Stimulated activated CD4-positive, alpha-beta T cell treated with anti-CD3 and anti-CD28 coated beads, Interleukin-4, amount 100 ng/mL, for 48 hours (primary cell): ENCODE measurements at places on chromosomes 2 and 18.

DNA sequence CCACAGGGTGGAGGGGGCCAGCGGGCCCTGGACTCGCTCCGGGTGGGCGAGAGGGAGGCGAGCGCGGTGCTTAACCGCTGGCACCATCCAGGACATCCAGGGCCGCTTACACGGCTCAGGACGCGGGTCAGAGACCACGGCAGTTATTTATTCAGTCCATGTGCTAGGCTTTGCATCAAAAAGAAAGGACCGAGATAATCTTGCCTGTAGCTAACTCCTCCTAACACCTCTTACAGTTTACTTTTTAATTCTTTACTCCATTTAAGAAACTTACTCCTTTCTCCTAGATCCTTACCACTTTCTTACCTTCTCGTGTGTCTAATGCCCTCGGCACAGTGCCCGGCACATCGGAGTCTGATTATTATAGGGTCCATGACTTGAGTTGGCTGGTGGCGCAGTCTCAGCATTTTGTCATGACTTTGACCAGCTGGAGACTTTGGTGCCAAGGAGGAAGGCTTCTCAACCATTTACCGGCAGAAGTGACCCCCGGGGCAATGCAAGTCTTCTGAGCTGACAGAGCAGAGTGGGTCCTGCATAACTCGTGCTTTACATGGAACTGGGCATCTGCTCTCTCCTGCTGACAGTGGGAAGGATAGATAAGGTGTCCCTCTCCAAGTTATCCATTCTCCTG is 503 bp downstream of the ANXA4 start:
- no peak for DNase-seq

- DNase-seq, result no peak
Observed at GRCh38 chr2:113118263-113118657, 9.1 kb upstream of the IL1RN start.

GRCh38 chr18:79438898-79439627 is 43.3 kb downstream of the NFATC1 start:
- peak; percentile 13 for DNase-seq

- no peak for DNase-seq
Observed at GRCh38 chr18:67615876-67616275, 99.4 kb upstream of the DSEL start.

DNA sequence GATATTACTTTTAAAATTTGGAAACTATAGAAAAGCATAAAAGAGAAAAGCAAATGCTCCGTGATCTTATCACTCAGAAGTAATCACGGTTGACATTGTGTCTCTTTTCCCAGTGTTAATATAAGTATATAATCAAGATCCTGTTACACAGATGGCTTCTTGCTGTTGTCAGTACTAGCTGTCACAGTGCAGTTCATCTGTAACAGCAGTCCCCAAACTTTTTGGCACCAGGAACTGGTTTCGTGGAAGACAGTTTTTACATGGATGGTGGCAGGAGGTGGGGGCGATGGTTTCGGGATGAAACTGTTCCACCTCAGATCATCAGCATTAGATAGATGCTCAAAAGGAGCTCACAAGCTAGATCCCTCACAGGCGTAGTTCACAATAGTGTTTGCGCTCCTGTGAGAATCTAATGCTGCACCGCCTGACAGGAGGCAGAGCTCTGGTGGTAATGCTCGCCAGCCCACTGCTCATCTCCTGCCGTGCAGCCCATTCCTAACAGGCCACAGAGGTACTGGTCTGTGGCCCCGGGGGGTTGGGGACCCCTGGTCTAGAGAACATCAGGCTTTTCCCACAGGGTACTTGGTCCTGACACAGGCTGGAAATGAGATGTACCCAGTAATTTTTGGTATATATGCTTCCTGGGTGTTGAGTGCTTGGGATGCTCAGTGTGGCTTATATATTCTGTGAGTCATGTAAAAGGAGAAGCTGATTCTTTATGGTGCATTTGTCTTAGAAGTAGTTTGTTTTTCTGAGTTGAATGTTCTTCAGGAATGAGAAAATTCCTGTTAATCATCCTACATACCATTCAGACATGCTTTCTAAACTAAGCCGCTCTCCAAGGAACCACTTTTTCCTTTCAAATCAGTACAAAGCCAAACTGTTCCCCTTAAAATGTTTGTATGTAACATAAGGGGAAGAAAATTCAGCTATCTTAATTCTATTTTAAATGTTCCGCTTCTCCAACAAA is 121.8 kb downstream of the NCK2 start:
- DNase-seq, result no peak

GRCh38 chr2:26556309-26557243 is 78.7 kb upstream of the OTOF start:
- no peak for DNase-seq

- DNase-seq, result no peak
Observed at GRCh38 chr2:222264791-222265320, 33.9 kb downstream of the PAX3 start.

- DNase-seq, result no peak
Observed at GRCh38 chr2:234468503-234468902, 28.4 kb downstream of the ARL4C start.

DNA sequence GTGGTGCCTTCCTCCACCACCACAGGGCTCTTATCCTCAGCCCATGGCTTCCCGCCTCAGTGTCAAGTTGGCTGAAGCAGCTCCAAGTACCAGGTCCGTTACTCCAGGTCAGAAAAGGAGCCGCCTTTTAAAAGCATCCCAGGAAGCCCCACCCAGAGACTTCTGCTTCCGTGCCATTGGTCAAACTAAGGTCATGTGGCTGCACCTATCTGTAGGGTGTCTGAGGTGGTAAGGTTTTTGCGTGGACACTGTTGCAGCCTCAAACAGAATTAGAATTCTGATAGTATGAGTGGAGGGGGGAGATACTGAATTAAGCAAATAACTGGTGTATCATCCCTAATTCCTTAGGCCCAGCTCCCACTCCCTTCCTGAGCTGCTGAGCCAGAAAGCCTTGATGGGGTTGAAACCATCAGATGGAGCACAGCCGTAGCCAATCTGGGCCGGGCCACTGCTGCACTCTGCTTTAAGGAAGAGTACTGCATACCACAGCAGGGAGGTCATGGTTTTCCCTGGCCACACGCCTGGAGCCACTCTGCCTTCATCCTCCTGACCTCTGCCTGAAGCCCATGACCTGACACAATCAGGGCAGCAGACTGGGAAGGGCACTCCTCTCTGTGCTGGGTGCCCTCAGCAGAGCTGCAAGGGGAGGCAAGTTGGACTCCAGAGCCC is 8.4 kb downstream of the TMEM247 start:
- no peak for DNase-seq

GRCh38 chr2:45263147-45263546 is 253.9 kb upstream of the SIX2 start:
- DNase-seq, result no peak

DNA sequence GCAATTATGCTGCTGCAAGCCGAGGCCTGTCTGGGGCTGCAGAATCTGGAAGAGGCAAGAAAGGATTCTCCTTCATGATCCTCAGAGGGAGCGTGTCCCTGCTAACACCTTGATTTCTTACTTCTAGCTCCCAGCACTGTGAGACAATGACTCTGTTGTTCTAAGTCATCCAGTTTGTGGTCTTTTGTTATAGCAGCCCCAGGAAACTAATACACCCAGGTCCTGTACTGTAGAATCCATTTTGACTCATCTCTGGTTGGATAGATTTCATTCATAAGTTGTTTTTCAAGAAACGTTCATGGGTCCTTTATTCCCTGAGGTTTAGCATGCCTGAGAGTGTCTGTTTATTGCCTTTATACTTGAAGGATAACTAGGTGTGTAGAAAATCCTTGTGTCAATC is 112.7 kb downstream of the TMEM17 start:
- no peak for DNase-seq

DNA sequence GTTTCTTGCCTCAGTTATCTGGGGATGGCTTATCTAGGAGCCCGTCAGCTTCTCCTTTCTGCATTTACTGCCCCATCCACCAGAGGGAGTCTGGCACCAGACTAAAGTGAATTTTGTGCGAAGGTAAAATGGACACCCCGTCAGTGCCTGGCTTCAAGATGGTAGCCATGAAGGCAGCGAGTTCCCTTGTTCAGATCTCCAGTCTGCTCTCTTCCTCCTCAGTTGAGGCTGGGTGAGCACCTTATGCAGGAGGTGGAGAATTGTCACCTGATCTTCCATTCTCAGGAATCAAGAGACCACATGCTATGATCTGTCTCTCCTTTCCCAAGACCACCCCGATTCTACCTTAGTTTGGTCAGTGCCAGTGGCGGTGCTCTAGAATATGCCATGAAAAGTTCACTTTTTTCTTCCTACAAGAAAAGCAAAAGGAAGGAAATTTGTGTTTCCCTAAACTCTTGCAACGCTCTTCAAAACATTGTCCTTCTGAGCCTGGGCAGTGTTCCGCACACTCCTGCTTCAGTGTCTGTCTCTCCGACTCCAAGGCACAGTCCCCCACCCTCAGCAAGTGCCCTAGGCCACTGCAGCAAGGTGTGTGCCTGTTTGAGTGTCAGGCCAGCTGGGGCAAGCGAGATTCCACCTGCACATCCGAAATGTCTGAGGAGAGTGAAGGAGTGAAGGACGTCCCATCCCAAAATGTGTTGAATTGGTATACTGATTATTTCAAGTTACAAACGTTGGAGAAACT is 168.6 kb downstream of the SS18 start:
- DNase-seq, result peak; percentile 25

GRCh38 chr2:86435531-86435930 is 5.6 kb upstream of the KDM3A start:
- no peak for DNase-seq

GRCh38 chr18:24417480-24417879 is 9.0 kb upstream of the IMPACT start:
- no peak for DNase-seq

DNA sequence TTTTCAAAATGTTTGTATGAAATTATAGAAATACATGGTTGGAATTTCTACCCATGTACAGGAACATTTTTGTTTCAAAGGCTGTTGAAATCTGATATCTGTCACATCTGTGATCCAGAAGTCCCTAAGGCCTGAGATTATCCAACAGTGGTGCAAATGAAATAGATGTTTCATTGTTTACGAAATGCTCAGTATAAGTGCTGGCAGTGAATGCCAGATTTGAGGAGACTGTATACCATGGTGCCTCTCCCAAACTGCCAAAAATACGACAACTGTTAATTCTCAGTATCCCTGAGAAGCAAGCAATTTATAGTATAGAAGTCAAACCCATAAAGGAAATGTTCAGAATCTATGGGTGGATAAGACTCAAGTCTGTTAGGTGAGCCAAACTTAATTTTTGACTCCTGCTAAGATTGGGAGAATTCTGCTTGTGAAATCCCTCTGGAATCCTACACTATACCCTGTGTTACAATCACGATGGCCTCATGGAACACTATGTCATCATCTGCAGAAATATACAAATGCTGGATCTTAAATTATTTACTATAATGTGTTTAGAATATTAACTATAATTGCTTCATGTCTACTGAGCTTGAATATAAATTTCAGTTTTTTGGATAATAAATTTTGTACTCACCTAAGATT is 71.2 kb upstream of the DOCK10 start:
- no peak for DNase-seq

DNA sequence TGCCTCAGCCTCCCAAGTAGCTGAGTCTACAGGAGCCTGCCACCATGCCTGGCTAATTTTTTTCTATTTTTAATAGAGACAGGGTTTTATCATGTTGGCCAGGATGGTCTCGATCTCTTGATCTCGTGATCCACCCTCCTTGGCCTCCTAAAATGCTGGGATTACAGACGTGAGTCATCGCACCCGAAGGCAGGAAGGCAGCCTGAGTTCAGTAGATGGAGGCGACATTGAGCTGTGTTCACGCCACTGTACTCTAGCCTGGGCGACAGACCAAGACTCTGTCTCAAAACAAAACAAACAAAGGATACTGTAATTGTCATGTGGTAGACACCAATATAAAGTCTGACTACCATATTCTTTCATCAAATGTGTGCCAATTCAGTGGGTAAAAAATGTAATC is 500.9 kb upstream of the DSEL start:
- DNase-seq, result no peak

- DNase-seq, result no peak
Observed at GRCh38 chr2:16726577-16726976, 60.9 kb upstream of the CYRIA start.

GRCh38 chr2:72999729-73000725 is 71.5 kb downstream of the SFXN5 start:
- no peak for DNase-seq

GRCh38 chr18:77597726-77598125 is 348.1 kb downstream of the GALR1 start:
- DNase-seq, result no peak

- no peak for DNase-seq
Observed at GRCh38 chr18:4797002-4797685, 342.0 kb upstream of the DLGAP1 start.

DNA sequence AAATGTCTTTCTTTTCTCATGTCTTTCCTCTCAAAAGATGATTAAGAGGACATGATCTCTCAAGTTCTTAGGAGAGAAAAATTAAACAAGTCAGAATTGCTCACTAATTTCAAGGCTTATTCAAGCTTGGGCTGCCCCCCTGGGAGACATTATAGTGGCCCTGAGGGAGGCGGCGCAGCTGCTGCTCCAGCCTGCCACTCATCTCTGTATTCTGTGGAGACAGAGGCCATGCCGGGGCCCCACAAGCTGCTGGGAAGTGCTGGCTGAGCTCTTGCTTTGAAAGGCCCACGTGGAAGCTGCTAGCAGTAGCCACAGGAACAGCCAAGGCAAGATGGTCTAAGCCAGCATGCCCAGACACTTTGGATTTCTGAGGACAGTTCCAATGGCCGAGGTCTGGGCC is 267.4 kb downstream of the LNPK start:
- DNase-seq, result no peak

DNA sequence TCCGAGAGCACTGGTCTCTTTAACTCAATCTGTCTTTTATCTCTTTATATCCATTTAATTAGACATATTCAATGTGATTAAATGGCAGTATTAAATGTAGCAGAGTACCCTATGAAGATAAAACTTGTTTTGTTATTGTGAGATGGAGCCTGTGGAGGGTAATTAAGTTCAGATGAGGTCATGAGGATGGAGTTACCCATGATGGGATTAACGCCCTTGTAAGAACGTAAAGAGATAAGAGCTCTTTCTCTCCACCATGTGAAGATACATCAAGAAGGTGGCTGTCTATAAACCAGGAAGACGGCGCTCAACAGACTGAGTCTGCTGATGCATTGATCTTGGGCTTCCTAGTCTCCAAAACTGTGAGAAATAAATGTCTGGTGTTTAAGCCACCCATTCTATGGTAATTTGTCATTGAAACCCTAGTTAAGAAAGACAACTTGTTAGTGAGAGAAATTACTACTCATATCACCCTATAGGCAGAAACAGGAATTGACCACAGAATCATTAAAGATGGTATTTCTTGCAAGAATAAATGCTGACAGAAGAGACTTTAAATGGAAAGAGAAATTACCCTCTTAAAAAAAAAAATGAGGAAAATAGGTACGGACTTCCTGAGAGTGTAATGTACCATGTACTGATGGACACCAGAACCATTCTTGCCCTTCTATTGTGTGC is 738.7 kb upstream of the CHAC2 start:
- DNase-seq, result no peak

- no peak for DNase-seq
Observed at GRCh38 chr2:69969991-69970390, 8.6 kb upstream of the ASPRV1 start.
